Left ventricle myocardium inferior (tissue), 1 donor: ENCODE measurements at places on chromosomes 6 and 20.
A peak's percentile ranks its signal among the peaks of the same experiment; 100 is the strongest.

- no peak for DNase-seq
Measured at GRCh38 chr6:35317483-35318195, 20.0 kb downstream of the DEF6 start.

GRCh38 chr6:151495380-151495779, 1.6 kb downstream of the CCDC170 start:
- DNase-seq = no peak

GRCh38 chr20:60055740-60056139, 97.5 kb downstream of the CDH26 start:
- peak; percentile 57 for DNase-seq

GRCh38 chr6:158662607-158662953, 12.7 kb downstream of the SYTL3 start:
- DNase-seq = no peak

DNA sequence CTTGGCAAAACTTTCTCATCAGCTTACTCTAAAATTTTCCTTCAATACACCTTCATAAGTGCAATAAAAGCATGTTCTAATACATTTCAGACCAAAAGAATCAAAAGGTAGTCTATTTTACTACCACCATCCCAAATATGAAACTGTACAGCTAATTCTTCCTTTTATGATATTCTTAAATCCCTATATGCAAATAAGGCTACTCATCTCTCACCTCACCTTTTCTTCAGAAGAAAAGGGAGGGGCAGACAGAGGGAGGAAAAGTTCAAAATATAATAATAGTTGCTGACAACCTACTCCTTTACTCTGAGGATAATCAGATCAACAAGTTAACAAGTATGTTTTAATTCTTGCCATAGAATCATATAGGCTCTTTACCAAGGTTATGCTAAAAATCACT, 7.4 kb downstream of the C6orf120 start:
- no peak for DNase-seq

- no peak for DNase-seq
Measured at GRCh38 chr6:137737836-137738596, 129.0 kb upstream of the TNFAIP3 start.

- DNase-seq = no peak
Measured at GRCh38 chr6:115819506-115819905, 241.2 kb downstream of the FRK start.

DNA sequence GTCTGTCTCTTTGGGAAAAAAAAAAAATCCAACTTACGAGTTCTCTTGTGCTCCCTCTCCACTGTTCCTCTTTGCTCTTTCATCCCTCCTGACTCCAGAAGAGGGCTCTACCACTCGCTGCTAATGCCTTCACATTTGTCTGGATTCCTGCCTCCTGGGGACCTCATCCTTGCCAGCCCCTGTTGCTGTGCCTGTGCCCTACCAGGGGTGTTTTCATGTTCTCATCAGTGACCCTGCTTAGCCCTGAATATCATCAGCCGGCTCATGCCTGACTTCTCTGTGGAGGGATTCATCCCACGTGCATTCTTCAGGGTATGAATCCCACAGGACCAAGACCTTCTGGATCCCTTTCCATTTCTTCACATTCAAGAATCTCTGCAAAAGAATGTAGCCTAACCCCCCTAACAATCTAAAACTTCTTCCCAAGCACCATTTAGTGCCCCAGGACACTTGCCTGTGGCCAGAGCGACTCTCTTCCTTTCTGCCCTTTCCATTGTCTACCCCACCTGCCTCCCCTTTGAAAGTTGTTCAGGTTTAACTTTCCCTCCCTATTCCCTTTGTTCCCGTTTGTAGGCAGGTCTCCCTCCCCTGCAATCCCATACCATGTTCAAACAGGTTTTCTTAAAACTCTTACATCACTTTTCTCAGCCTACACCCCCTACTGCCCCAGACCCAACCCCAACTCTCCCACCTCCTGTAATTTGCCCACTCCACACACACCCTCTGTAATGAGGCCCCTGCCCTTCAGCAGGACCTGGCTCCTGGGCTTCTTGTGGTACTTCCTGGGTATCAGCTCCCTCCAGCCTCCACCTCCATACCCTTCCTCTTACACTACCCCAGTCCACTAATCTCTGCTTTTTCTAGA, 50.2 kb downstream of the RREB1 start:
- no peak for DNase-seq

DNA sequence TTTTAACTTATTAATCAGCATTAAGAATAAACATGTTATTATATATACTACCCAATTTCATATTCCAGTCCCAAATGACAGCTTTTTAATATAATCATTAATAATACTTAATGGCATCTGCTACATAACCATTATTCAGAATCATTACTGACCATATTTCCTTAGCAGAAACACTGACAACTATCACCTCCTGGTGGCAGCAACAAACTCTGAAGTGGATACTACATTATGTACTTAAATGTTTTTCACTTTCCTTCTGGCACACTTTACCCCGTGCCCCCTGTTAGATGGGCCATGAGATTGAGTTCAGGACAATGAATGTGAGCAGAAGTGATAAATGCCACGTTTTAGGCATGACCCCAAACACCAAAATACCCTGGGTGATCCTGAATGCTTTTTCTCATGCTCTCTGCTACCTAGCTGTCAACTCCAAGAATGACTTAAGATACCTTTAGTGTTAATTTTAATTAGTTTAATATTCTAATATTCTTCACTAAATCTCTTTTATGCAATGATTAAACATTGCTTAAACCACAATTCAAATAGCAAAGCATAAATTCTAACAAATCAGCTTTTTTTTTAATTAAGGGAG, 77.1 kb downstream of the LMBRD1 start:
- no peak for DNase-seq

- DNase-seq = no peak
Measured at GRCh38 chr20:31751126-31751525, 12.0 kb downstream of the TPX2 start.

DNA sequence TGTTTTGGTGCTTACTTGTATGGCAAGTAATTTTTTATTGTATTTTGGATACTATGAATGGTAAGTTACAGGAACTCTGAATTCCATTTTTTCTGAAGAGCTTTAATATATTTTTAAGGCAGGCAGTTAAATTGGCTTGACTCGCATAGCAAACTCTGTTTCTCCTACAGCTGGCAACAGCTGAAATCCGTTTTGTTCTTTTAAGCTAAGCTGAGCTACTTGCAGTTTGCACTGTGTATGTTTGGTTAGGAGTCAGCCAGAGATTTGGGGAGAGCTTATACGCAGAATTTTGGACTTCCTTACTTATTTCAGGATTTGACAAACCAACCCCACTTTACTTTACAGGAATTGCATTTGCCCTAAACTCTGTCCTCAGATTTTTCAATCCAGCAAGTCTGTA, 179.1 kb downstream of the COL19A1 start:
- DNase-seq = no peak

DNA sequence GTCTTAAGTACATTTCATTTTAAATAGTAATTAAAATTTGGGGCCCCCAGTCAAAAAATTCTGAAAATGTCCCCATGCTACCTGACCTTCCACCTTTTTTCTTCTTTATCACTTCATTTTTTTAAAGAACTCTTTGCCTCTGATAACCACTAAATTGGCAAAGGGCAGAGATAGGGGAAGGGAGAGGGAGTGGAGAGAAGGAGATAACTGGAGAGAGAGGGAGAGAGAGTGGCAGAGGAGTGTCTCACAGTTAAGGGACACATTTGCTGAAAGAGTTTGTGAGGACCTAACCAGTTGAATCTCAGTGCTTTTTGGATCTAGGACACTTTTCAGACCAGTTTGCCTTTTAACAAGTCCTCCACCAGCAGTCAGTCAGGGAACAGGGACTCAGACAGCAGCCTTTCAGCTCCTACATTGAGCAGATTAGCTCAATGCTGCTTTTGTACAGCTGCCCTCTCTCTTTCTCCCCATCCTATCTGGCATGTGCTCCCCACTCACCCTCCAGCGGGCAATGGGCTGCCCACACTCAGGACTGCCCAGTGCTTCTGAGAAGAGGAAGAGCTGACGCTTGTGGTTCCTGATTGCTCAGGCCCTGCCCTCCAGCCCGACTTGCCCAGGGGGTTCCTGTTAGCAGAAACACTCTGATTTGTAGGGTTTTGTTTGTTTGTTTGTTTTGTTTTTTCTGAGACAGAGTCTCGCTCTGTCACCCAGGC, 14.4 kb downstream of the ARMC2 start:
- DNase-seq = peak; percentile 43

- no peak for DNase-seq
Measured at GRCh38 chr20:36700438-36700837, 45.5 kb downstream of the NDRG3 start.

DNA sequence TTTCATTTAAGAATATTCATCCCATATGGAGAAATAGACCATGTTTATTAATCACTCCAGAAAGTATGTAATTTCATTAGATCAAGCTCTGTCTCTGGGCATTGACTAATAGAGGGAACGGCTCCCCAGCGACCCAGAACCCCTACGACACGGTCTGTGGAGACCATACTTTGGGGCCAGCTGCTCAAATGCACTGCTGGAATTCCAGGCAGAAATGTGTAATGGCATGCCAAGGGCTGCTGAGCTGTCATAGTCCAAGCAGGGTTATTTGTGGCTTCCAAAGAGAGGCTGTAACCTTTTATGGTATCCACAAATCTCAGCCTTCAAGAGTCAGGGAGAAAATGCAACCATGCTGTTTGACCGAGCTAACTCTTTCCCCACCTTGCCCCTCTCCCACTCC, 755.8 kb downstream of the DHX35 start:
- DNase-seq = no peak

GRCh38 chr6:158517581-158517980, 42.3 kb upstream of the TMEM181 start:
- DNase-seq = no peak

GRCh38 chr6:105803442-105803841, 282.7 kb upstream of the PRDM1 start:
- DNase-seq = no peak

- no peak for DNase-seq
Measured at GRCh38 chr6:70549327-70549726, 17.4 kb upstream of the SDHAF4 start.

DNA sequence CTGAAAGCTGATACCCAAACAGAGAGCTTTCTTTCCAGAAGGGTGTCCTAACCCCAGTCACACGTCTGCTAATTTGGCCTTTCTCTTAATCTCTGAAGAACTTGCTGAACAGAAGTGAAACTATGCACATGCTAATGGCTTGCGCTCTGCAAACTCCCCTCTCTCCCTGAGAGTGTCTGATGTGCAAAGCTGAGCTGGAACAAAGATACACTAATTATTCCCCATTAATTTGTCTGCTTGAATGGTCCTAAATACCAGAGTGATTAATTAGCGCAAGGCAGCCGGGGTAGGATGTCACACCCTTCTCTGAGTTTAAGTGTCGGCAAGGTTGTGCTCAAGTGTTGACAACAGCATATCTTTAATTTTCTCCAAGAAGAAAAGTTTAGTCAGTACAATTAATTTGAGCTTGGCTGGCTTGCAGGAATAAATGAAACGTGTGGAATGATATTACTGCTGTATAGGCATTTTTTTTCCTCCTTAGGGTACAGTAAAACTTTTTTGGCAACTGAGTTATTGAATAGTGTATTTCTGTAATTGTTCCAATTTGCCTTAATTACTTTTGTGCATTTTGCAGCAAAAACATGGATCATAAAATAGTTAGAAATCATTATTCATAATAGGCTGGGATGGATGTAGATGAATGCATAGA, 715.9 kb upstream of the POU3F2 start:
- DNase-seq = no peak

GRCh38 chr6:142833054-142833453, 111.9 kb downstream of the HIVEP2 start:
- DNase-seq = no peak

- no peak for DNase-seq
Measured at GRCh38 chr6:161308075-161308655, 34.3 kb upstream of the AGPAT4 start.

GRCh38 chr6:17714879-17715851, 8.4 kb upstream of the NUP153 start:
- no peak for DNase-seq

DNA sequence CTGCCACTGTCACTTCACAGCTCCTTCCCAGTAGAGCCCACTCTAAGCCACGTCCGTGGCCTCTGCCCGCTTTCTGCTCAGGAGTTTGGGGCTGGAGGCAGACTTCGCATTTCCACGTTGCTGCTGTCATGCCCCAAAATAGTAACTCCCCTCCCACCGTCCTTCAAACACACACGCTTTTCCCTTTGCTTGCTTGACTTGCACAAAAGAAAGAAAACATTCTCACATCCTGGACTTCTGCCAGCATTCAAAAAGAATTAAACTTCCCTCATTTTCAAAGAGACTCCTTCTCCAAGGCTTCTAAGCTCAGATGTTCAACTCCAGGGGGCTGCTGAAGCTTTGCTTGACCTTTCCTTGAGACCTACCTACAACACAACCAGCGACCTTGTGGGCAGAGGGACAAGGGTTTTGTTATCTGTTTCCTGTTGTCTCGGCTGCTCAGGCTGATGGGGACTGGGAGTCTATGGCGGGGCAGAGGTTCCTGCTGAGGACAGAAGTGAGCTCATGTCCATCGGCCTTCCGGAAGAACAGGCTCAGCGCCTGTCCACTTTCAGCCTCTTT, 263.8 kb upstream of the FOXQ1 start:
- no peak for DNase-seq

GRCh38 chr20:40442181-40442963, 246.7 kb downstream of the MAFB start:
- no peak for DNase-seq

GRCh38 chr6:99471638-99472037, 43.6 kb downstream of the USP45 start:
- no peak for DNase-seq

GRCh38 chr6:24408719-24409410, 6.1 kb downstream of the MRS2 start:
- no peak for DNase-seq

- DNase-seq = no peak
Measured at GRCh38 chr20:3326779-3327521, 80.5 kb downstream of the DNAAF9 start.

- no peak for DNase-seq
Measured at GRCh38 chr6:89386917-89387491, 25.1 kb downstream of the RRAGD start.

- no peak for DNase-seq
Measured at GRCh38 chr6:137762168-137763090, 104.6 kb upstream of the TNFAIP3 start.

- DNase-seq = no peak
Measured at GRCh38 chr20:38774167-38774566, 25.9 kb downstream of the ACTR5 start.

DNA sequence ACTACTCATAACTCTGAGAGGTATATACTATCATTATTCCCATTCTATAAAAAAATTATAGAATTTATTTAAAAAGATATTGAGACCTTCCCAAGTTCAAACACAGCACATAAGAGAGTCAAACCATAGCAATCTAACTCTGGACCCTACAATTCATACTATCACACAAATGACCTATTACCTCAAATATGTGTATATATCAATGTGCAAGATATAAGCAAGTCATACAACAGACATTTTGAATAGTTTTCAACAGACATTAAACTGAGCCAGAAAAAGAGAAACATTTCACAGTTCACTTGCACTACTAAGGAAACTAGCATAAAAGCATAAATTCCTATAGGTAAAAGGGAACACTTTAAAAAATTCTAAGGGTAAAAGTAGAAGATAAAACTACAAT, 11.7 kb downstream of the PHIP start:
- no peak for DNase-seq
